ENCODE measurements at places on chromosomes 12 and 14.

GRCh38 chr14:30193101-30193500, 265.5 kb upstream of the PRKD1 start:
- no peak for DNase-seq

DNA sequence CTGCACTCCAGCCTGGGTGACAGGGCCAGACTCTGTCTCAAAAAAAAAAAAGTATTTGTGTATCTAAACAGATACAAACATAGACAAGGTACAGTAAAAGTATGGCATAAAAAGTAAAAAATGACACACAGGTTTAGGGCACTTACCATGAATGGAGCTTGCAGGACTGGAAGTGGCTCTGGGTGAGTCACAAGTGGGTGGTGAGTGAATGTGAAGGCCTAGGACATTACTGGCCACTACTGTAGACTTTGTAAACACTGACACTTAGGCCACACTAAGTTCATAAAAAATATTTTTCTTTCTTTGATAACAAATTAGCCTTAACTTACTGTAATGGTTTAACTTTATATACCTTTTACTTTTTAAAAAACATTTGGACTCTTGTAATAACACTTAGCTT, 38.0 kb upstream of the EIF5 start:
- no peak for DNase-seq

- DNase-seq: no peak
Measured at GRCh38 chr14:65336191-65336591, 76.3 kb upstream of the FUT8 start.

DNA sequence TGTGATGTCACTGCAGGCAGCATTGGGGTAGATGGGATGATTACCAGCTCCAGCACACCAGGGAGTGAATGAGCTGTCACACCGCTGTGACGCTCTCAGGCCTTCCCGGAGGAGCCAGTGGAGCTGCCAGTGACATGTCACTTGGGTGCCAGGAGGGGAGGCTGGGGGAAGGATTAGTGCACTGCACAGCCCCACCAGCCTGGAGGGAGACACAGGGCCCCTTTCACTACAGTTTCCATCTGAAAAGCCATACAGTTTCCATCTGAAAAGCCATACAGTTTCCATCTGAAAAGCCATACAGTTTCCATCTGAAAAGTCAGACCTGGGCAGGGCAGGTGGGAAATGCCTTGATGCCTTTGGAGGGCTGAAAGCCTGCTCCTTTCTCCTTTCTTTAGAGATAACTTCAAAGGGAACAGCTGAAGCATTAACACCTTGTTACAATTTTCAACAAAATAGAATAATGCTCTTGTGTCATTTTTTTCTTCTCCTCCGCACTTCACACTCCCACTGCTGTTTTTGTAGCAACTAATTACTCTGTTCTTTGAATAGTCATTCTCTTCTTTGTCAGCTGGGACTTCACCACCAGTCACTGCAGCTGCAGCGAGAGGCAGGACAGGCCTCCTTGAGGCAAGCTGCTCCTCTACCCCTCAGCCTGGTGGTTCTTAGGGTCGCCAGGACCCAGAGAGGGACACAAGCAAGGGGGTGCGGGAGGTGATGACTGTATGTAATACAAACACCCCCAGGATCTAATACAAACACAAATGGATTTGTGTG, 256.9 kb upstream of the RGS6 start:
- DNase-seq: no peak

DNA sequence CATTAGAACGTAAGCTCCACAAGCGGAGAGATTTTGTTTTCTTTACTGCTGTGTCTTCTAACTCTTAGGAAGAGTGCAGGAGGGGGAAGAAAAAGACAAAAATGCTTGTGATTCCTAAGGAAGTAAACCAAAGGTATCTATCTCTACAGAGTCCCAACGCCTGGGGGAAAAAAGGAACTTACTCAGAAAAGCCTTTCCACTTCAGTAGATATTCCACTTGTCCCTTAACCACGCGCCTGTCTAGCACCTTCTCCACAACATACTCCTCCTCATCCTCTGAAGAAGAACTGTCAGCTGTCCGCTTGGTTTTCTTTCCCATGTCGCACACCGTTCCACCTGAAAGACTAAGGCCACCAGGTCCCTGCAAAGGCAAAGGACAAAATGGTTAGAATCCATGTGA, 22.6 kb downstream of the CBX5 start:
- no peak for DNase-seq

DNA sequence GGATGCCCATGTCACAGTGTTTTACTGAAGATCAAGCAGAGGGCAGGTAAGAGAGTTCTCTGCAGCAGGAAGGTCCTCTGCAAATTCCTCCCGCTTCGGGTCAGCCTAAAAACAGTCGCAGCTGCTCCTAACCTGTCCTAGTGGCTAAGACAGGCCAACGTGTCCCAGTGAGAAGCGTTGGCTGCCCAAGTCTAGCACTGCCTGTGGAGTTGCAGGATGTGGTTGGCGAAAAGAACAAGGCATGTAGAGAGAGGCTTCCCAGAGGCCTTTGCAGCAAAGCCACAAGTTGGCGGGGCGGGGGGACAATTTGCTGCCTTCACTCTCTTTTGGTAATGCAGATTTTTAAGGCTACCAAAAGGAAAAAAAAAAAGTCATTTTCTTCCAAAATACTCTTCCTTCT, 340.1 kb downstream of the BCL11B start:
- no peak for DNase-seq

DNA sequence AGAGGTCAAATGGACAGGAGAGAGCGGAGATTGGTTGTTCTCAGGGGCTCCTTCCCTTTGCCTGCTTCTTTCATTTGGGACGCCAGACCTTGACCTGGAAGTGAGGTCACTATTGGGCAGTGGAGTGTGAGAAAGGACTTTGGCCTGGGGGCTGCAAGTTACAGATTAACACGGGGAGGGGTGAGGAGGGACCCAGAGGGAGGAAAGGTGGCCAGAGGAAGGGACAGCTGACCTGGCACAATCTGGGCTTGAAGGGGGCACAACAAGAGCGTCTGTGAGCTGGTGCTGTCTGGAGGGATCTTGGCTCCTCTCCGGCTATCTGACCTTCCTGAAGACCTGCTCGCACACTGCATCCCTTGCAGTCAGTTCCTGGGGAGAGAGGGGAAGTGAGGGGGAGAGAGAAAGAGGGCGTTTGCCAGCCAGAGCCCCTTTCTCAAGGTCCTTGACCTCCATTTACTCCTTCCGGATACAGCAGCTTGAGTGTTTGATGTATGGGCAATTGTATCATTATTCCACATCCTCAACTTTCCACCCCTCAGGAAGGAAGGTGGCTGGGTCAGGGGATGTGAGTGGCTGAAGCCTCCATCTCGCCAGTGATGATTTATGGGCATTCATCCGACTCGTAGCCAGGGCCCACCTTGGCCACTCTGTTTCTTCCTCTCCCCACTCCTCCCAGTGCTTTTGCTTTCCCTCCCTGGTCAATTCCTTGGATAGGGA, 4.7 kb downstream of the RBP5 start:
- DNase-seq: no peak

DNA sequence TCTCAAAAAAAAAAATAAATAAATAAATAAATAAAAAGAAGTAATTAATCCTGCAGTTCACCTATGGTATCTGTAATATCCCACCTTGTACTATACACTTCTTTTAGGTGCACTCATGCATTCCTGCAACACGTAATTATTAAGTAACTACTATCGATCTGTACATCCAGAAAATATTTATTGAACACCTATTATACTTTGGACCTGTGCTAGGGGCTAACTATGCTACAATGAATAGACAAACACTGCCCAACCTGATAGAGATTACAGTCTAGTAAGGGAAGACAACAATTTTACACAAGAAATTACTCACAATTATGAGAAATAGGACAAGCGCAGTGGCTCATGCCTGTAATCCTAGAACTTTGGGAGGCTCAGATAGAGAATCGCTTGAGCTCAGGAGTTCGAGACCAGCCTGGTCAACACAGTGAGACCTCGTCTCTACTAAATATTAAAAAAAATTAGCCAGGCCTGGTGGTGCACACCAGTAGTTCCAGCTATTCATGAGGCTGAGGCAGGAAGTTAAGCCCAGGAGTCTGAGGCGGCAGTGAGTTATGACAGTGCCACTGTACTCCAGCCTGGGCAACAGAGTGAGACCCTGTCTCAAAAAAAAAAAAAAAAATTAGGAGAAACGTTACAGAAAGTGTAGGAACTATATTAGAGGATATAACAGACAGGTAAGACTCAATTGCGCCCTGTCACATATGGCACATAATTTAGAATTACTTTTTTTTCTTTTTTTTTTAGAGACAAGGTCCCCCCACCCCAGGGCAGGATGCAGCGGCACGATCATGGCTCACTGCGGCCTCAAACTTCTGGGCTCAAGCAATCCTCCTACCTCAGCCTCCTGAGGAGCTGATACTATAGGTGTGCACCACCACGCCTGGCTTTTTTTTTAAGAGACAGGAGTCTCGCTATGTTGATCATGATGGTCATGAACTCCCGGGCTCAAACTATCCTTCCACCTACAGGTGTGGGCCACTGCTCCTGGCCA, 1.2 kb downstream of the NRDE2 start:
- DNase-seq: no peak

- DNase-seq: no peak
Measured at GRCh38 chr14:29290441-29290840, 523.9 kb downstream of the FOXG1 start.

GRCh38 chr12:21631367-21631766, 26.3 kb downstream of the LDHB start:
- no peak for DNase-seq

DNA sequence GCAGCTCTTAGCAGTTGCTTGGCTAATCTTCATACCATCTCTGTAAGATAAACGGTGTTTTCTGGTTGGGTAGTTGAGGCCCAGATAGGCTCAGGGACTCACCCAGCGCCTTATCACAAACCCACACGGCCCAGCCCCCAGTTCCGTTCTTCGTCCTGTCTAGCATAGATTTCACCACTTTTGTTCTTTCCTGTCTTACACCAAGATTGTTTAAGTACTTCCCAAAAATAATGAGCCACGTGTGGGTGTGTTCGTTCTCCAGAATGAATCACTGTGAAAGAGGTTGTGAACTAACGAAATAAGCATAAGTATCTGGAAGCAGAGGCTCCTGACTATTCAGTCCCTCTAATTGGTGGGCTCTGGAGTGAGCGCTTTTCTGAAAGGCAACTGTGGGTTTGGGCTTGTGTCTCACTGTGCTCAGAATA, 21.4 kb downstream of the ACVR1B start:
- DNase-seq: no peak

Data from NCI-H1417 treated with DMSO at 0.1 percent for 48 hours (cell line).